ENCODE measurements at places on chromosomes 6 and 20.

DNA sequence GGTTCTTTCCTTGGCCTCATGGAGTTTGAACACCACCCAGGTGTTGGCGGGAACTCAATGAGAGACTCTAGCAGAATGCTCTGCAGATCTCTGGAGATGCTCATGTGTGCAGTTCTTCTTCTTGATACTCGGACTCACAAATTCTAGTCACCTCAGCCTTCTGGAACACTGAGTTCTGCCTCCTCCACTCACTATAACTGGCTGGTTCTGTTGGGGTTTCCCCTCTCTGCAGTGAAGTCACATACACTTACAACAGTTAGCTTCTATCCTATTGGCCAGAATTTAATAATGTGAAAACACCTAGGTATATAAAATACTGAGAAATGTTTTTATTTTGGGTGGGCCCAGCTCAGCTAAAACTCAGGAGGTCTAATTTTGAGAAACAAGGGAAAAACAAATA, 109.6 kb upstream of the HIVEP1 start:
- no peak for DNase-seq

DNA sequence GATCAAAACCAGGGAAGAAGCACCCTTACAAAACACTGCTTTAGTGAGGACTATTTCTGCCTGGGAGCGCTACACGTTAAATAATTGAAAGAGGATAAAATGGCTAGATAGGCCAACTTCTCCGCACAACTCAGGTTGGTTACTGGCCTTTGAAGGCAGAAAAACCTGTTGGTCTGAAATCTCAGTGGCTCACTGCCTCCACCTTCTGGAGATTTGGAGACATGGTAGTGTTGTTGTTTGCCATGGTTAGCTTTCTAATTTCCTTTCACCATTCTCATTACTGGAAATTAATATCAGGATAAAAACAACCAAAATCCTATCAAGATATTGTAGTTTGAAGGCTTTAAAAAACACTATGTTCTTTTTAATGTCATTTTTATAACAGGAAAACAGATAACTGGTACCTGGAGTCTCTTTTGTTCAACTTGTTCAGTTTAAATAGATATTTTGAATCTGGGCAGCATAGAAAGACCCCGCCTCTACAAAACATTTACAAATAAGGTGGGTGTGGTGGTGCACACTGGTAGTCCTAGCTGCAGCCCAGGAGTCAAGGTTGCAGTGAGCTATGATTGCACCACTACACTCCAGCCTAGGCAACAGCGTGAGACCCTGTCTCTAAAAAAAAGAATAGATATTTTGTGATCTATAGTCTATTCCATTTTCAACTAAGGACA, 27.5 kb upstream of the BCLAF1 start:
- DNase-seq = peak; percentile 68

GRCh38 chr20:34364223-34364506, 1.1 kb downstream of the ITCH start:
- DNase-seq = no peak

DNA sequence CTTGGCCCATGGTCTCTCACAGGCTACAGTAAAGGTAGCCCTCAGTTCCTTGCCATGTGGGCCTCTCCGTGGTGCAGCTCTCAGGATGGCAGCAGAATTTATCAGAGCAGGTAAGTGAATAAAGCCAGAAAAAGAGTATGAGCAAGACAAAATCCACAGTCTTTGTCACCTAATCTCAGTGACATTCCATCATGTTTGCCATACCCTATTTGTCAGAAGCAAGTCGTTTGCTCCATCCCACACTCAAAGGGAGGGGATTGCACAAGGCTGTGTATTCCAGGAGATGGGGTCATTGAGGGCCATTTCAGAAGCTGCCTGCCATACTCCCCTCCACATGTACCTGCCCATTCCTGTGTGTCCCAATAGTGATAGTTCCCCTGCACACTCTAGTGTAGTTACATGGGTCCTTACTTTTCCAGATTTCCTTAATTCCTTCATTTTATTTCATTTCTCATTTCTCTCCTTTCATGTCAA, 24.2 kb downstream of the ISM1 start:
- DNase-seq = no peak

GRCh38 chr6:108944707-108945680, 96.8 kb downstream of the ARMC2 start:
- DNase-seq = no peak

DNA sequence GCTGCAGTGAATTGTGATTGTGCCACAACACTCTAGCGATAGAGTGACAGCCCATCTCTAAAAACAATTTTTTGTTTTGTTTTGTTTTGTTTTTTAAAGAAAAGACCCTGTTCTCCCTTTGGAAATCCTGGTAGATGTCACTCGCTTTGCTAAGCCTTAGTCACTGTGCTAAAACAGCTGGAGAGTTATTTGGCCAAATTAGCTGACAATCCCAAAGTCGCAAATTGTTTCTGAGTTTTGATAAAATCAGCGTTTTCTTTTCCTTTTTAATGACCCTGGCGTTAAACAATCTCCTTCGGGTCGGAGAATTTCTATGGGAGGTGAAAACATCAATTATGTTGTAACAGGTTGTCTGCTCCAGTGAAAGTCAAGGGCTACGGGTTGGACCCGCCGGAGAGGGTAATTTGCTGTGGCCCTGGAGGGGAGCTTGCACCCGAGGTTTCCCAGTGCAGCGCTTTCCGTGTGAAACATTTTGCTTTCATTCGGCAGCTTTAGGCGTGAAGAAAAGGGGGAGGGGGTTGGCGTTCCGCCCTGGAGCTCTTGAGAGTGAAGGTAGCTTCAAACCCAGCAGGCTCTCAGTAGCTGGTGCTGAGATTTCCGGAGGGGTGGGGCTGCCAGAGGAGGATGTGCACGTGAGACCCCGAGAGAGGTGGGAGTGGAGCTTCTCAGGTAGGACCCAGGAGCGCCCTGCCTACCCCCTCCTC, 296.6 kb downstream of the PHACTR1 start:
- no peak for DNase-seq

GRCh38 chr20:48763216-48763914, 64.4 kb downstream of the PREX1 start:
- DNase-seq = no peak

DNA sequence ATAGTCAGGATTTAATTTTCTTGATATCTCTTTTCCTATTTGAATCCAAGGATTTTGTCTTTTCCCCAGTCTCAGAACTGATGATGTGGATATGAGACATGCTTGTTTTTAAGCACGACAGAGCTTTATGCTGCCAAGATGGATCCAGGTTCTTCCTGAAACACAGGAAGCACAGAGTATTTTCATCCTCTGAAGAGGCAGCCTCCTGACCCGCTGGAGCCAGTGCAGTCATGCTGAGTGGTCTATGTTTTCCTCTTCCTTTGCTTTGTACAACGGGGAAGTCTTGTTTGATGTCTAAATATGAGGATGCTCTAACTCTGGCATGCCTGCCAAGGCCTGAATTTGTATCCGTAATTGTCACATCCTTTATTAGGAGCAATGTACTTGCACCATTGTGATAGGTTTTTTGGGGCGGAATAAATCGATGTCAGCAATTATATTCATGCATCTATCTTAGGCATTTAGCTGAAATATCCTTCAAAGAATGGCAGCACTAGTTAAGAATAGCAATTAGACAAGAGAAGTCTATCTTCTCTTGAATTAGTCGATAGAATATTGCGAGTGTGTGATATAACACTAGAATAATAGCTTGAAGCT, 407.1 kb upstream of the JAG1 start:
- DNase-seq = no peak

GRCh38 chr6:3117912-3118352, 579 bp upstream of the BPHL start:
- no peak for DNase-seq

DNA sequence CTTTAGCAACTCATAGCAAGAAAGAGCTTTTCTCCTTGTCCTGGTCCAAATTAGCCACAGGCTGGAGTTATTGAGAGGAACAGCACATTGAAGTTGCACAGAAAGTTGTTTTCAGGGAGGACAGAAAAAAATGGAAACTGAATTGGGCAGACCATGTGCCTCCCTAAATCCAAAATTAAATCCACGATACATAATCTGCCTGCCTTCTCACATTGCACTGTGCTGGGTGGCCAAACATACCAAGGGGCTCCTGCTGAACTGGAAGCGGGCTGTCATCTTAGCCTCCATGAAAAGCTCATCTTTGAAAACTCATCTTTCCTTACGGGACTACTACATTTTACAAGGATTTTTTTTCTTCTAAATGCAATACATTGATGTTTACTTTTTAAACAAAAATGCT, 59.9 kb downstream of the TNFAIP3 start:
- no peak for DNase-seq

DNA sequence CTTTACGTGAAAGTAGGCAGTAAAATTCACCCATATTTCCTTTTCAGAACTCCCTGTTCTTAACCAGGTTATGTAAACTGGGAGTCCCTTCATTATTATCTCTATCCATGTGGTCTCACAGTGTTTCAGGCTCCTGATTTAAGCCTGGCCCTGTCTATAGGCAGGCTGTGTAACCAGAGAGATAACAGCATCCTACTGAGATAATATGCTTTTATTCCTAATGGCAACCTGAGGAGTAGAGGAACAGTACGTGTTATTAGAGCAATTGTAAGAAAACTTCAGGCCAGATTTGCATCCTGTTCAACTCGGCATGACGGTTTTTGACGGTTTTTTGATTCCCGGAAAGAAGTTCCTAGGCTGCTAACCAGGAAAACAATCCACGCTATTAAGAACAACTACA, 16.9 kb downstream of the FUT9 start:
- no peak for DNase-seq

DNA sequence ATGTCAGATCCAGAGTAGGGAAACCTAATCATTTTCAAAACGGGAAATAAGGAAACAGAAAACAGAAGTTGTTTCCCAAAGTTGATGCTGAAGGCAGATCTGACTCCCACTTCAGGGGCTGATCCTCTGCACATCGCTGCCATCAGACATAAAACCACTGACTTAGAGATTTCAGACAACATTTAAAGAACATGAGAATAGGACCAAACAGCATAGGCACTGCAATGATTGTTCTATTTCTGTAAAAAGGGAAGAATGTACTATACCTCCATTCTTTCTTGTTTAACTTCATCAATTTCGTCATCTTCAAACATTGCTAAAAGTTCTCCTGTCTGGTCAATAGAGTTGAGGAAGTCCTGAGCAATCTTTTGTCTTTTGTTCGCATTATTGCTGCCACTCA, 324.7 kb upstream of the RUNX2 start:
- peak; percentile 75 for DNase-seq

GRCh38 chr6:108644252-108644651, 83.5 kb downstream of the FOXO3 start:
- DNase-seq = no peak

GRCh38 chr20:19265646-19266374, 53.4 kb downstream of the SLC24A3 start:
- DNase-seq = no peak

DNA sequence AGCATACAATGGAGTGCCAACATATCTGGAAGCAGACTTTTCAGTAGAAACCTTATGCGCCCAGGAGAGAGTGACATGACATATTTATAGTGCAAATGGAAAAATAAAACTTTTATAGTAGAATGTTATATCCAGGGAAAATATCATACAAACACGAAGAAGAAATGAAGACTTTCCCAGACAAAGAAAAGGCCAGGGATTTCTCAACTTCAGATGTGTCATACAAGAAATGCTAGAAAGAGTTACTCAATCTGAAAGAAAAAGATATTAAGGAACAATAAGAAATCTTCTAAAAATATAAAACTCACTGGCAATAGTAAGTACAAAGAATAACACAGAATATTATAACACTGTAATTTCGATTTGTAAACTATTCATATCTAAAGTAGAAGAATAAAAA, 1269.3 kb downstream of the GRIK2 start:
- no peak for DNase-seq

DNA sequence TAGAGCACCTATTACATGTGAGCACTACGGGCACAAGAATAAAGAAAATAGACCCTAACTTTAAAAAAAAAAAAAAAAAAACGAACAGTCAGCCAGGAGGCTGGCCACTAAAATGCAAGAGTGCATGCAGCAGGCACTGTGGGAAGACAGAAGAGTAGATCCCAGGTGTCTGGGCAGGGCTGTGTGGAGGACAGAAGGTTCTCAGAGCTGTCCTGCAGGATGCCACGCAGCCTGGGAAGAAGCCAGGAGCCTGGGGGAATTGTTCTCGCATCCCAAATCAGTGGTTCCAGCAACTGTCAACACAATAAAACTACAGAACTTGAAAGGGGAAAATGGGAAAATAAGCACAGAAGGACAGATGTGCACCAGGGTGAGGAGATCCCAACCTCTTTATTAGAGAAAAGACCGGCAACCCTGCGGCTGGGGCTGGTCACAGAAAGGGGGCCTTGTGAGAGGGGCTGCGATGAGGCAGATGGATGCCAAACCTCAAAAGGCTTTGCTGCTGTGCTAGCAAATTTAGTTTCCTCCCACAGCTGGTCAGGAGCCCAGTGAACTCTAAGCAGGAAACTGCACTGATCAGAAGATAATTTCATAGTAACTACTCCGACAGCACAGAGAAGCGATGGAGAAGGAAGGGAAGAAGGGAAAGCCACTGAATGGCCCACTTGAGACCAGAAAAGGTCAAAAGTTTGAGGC, 30.9 kb downstream of the MAP3K5 start:
- no peak for DNase-seq

DNA sequence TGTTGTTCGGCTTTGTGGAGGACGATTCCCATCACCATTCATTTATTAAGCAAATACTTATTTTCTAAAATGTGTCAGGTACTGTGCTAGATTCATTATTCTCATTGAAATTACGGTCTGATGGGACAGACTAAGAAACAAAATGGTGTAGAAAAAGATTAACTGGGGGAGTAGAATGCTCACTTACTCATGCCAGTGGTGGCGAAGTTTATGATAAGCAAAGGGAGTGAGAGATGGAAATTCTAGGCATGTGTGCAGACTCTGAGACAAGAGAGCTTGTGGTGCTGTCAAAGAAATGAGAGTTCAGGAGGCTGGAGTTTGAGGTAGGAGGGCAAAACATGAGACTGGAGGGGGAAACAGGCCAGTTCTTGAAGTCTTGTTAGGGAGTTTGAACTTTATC, 896 bp downstream of the RPP21 start:
- no peak for DNase-seq

DNA sequence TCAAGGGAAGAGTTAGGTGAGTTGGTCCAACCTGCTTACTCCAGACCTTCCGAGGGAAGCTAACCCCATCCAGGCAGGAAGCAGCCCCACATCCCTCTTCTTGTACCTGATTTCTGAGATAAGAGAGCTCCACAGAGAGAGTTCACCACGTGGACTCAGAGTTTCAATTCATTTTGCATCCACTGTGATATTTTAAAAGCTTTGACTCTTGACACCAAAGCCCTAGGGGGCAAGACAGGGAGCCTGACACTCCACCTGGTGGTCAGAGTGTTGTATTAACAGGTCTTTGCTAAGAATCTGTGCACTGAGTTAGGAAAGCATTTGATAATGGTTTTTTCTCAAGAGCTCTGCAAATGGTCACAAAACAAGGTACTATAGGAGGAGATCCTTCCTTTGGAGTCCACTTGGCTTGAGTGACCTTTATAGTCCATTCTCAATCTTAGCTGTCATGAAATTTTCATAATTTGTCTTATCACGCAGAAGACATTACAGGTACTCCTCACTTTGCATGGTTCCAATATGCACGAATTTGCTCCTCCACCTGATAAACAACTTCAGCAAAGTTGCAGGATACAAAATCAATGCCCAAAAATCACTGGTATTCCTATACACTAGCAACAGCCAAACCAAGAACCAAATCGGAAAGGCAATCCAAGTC, 56.2 kb upstream of the RIPOR2 start:
- DNase-seq = peak; percentile 84

- no peak for DNase-seq
Measured at GRCh38 chr20:17334932-17335331, 108.1 kb downstream of the PCSK2 start.

GRCh38 chr20:33681728-33682353, 4.3 kb downstream of the E2F1 start:
- no peak for DNase-seq
